Fibroblast of skin of left quadriceps (primary cell): ENCODE measurements at places on chromosomes 7 and 10.

DNA sequence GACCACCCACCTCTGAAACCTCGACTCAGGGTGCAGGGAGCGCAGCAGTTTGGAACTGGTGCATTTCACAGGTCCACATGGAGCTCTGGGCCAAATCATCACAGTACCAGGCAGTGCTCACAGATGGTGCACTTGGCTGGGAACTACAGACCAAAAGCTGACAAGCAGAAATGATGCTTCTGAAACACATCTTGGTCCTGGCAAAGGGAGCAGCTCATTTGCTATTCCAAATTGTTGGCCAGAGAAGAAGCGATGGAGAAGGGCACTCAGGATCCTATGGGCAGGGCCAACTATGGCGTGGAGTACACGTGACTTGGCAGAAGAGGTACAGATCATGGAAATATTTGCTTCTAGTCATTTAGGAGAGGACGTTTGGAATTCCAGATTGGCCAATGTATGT, 383.9 kb downstream of the CALN1 start:
- no peak for DNase-seq

DNA sequence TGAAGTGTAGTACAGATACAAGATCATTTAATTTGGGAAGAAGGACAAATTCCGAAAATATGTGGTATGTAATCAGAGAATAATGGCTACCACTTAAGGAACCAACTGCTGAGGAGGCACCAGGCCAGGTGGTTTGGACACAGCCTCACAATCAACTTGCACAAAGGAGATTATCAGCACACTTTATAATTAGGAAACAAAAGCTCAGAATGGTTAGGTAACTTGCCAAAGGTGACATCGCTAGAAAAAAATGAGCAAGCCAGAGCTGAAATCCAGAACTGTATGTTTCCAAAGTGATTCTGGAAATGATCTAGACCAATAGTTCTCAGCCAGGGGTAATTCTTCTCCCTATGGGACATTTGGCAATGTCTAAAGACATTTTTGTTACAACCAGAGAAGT, 36.6 kb downstream of the ERCC6 start:
- DNase-seq, result no peak

DNA sequence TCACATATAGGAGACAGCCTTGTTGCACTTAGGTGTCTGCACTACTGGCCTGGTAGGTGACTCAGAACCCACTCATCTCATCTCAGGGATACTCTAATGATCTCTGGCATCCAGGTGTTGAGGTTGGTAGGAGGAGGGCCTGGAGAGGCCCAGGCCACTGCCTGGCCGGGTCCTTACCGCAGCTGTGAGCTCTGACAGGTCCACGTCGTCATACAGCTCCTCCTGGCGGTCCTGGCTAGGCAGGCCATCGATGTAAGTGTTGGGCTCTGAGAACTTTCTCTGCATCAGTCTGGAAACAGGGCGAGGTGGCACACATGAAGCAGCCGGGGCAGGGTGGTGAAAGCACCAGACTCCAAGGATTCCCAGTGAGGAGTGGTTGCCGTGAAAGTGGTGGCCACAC, 62.1 kb downstream of the VWA2 start:
- DNase-seq, result no peak

- DNase-seq, result no peak
Measured at GRCh38 chr7:100397315-100398081, 24.2 kb downstream of the PILRA start.

GRCh38 chr10:64158551-64158950, 637.4 kb downstream of the REEP3 start:
- no peak for DNase-seq
